ENCODE measurements at places on chromosomes 2 and 18.

DNA sequence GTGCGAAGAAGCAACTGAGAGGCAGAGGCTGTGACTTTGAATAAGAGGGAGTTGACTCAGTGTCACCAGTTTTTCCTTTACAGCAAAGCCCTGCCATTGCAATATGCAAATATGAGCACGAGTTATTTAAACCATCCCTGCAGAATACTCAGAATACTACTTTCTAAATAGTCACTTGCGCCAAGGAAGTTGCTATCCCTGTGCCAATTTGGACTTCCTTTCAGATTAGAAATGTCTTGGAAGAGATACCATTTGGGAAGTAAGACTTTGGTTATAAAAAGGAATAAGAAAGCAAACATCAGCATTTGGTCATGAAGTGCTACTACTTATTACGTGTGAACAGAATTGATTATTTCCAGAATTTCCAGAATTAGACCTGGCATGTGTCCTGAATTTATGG lies 151.8 kb upstream of the MYT1L start:
- no peak overlapping the region for H3K4me3 ChIP-seq
- no peaks in the 10 kb centered on the region for H3K36me3 ChIP-seq
- H3K27me3 ChIP-seq = no peaks in the 10 kb centered on the region

GRCh38 chr2:134413430-134413829 lies 159.6 kb downstream of the MGAT5 start:
- no peak for DNase-seq
- no peaks in the 10 kb centered on the region for H3K27me3 ChIP-seq
- no peak overlapping the region for H3K4me3 ChIP-seq
- no peaks in the 10 kb centered on the region for H3K4me1 ChIP-seq

DNA sequence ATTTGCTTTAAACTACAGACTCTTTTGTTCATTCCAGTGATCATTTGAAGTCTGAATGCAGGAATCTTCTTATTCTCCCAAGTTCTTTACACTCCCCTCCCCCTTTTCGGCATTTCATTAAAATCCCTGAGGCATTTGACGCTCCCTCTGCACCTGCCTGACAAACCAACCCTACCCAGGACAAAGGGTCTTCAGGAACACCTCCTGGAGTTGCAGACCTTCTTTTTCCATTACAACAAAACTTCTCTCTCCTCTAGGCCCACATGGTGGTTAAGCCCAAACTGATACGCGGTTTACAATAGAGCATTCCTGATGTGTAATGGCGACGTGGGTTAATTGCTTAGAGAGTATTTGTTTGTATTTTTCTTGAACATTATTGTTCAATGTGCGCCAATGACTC lies 367.4 kb downstream of the FBXO15 start:
- H3K27me3 ChIP-seq = no peaks in the 10 kb centered on the region
- DNase-seq = no peak
- H3K27ac ChIP-seq = no peak overlapping the region
- H3K4me3 ChIP-seq = no peak overlapping the region

GRCh38 chr2:43444989-43445645 lies 150.7 kb downstream of the THADA start:
- H3K4me3 ChIP-seq = no peak overlapping the region
- peak overlapping the region; percentile 11 for H3K27ac ChIP-seq
- H3K36me3 ChIP-seq = no peaks in the 10 kb centered on the region
- no peak for DNase-seq
- H3K27me3 ChIP-seq = no peaks in the 10 kb centered on the region

GRCh38 chr18:49486606-49486952 lies 455 bp downstream of the C18orf32 start:
- DNase-seq = no peak
- H3K36me3 ChIP-seq = peaks cover 62% of the 10 kb centered on the region
- peak overlapping the region; percentile 91 for H3K27ac ChIP-seq

Data from endodermal cell (in vitro differentiated cells).